BJ (cell line): ENCODE measurements at places on chromosomes 7 and 10.

DNA sequence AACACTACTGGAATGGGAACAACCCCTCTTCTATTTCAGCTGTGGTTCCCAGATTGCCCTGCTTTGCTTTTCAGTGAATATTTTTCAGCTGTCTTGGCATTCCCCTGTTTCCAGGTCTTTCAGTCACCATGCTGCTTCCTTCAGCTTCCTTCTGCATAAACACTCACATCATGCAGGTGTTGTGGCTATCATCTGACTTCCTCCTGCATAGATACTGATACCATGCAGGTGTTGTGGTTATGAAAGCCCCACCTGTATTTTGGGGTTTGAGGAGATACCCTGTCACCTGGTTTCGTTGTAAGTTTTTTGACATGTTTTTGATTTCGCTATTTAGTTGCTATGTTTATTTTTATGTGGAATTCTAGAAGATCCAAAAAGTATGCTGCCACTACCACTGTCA, 71.5 kb downstream of the SLC35B4 start:
- no peak for DNase-seq

DNA sequence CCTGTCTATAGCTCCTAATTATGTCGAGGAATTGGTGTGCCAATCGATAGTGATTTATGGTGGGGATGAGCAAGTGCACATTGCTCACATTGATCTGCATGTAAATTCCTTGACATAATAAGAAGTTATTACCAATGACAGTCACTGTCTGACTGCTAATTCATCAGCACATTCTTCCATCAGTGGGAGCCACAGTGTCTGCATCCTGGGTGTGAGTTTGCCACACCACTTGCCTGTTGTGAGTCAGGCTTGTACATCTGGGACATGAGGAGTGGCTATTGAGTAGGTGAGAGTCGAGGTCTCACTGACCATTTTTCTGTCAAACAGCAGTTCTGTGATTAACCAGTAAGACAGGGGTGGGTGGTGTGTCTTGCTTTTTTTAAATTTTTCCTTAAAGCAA, 263.4 kb downstream of the LRMDA start:
- no peak for DNase-seq

DNA sequence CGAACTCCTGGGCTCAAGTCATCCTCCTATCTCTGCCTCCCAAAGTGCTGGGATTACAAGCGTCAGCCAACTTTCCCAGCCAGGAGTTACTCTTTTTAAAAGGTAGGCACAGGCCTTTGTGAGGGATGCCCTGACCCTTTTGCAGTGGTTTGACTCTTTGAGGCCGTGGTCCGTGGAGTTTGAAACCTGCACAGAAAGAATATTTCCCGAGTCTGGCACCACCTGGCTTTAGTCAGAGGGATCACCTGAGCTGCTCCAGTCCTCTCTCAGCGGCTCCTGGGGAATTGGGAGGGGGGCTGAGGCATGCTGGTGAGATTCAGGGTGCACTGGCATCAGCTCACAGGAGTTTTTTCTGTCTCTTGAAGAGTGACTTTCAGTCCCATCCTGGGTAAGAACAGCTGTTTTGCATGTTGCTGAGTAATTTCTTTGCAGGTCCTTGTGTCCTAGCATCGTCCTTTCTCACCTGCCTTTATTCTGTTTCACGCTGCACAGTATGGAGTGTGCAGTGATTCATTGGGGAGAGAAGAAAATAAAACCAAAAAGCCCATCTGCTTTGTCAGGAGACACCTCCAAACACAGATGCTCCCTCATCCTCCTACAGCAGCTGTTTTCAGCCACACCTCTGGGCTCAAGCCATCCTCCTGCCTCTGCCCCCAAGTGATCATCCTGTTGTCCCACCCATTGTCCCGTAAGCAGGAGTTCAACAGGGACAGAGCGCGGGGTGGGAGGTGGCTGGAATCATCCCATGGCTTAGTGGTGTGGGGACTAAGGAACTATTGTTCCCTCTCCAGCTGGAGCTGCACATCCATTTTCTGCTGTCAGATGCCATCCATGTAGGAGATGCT, 284.7 kb downstream of the CAMK1D start:
- DNase-seq: no peak

DNA sequence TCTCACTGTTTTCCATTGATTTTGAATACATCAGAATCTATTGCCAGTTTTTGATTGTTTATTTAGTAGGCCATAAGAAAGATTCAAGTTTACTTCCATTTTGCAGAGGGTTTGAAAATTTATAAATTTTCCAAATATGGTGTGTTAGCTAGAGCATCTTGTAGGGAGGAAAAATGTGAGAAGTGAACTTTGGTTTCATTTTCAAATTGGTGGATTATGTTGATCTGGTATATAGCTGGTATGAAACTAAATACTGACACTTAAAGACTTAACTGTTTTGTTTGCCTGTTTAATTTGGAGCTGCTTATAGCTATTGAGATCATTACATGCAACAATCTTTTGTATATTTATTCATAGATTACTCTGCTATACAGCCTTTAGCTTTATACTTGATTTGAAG, 108.1 kb downstream of the ADAM22 start:
- no peak for DNase-seq

- no peak for DNase-seq
Measured at GRCh38 chr10:27844223-27844622, 98.6 kb upstream of the MKX start.

GRCh38 chr10:76202777-76203176, 771.4 kb downstream of the LRMDA start:
- peak; percentile 61 for DNase-seq

DNA sequence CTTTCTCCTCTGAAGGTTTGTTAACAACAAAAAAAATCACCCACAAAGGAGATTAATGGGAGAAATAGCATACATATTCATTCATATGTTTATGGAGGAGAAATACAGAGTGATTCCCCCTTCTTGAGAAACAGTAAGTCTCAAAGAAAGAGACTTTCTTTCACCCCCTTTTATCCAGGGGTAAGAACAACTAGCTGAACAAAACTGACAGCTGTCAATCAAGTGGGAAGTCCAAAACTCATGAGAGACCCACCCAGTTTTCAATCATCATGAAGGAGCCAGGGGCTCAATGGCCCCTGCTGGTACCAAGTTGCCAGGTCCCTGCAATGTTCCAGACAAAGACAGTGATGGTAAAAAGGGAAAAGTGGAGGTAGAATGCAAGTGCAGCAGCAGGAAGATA, 1.9 kb upstream of the CYP3A43 start:
- DNase-seq: no peak

DNA sequence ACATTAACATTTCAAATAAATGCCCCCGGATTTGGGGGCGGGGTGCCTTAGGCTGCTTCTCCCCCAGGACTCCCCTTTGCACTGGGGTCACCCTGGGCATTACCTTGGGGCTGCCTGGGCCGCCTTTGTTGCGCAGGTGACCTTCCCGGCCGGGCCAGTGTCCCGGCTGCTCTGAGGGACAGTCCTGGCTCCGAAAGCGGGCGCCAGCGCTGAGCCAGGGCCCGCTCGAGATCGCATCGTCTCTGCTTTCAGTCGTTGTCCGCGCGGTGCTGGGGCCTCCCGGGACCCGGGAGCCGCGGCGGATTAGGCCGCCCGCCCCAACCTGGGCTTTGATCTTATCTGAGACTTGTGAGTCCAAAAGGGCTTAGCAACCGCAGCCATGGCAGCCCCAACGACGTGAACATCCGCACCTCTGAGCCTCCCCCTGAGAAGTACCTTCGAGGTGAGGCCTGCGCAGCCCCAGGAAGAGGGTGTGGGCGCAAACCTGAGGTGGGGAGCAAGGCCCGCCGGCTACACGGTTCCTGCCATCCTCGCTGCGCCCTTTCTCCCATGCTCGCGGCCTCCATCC, 14.8 kb upstream of the WAPL start:
- DNase-seq: no peak

- no peak for DNase-seq
Measured at GRCh38 chr7:40499718-40500117, 364.9 kb downstream of the SUGCT start.

DNA sequence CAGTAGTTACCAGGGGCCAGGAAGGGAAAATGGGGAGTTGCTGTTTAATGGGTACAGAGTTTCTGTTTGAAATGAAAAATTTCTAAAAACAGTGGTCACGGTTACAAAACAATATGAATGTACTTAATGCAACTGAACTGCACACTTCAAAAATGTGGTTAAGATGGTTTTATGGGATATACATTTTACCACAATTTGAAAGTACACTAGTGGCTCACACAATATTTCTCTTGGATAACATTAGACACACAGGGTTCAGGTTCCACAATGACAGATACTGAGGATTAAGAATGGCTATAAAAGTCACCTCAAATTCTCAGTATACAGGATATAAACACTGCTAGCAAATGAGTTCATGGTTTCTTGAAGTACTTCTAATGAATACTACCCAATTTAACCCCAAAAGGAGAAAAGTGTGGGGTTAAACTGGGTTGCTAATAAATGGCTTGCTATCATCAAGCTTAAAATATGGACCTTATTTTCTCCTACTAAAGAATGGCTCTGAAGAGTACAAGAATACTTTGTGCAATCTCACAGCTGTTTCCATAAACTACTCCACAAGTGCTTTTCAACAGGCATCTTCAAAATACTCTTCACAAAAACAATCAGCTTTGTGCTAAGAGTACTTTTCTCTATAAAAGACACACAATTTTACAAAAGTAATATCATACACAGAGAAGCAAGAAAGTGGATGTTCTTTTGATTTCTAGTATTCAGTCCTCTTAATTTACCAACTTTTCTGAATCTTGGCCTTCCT, 92.9 kb downstream of the SRPK2 start:
- DNase-seq: no peak

GRCh38 chr7:132154695-132155471, 421.4 kb downstream of the PLXNA4 start:
- DNase-seq: no peak

GRCh38 chr10:5551531-5552375, 27.0 kb downstream of the CALML3 start:
- DNase-seq: no peak

GRCh38 chr7:87152897-87153641, 816 bp downstream of the DMTF1 start:
- no peak for DNase-seq

GRCh38 chr10:4266416-4267085, 481.5 kb upstream of the KLF6 start:
- no peak for DNase-seq

DNA sequence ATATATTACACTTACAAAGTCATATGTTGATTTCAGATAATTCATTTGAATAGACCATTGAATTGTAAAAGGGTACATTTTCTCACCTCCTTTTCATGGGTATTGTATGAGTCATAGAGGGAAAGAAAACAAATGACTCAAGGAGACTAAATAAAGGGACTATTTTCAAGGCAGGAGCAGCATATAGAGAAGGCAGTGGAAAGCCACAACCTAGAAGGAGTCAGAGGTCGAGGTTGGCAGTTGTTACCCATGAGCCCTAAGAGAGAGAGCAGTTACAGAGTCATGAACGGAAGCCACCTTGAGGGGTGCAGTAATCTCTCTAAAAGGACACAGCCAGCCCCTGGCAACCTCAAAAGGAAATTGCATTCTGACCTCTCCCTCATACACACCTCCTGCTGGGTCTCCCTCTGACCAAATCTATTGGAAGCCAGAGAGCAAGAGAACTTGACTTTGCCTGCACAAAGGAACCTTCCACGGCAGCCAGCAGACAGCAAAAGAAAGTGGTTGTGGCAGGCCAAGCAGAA, 137.9 kb downstream of the GRM8 start:
- no peak for DNase-seq

- DNase-seq: no peak
Measured at GRCh38 chr10:68633816-68634466, 73.8 kb downstream of the TET1 start.

GRCh38 chr10:404346-404745, 269.1 kb downstream of the ZMYND11 start:
- DNase-seq: peak; percentile 80

DNA sequence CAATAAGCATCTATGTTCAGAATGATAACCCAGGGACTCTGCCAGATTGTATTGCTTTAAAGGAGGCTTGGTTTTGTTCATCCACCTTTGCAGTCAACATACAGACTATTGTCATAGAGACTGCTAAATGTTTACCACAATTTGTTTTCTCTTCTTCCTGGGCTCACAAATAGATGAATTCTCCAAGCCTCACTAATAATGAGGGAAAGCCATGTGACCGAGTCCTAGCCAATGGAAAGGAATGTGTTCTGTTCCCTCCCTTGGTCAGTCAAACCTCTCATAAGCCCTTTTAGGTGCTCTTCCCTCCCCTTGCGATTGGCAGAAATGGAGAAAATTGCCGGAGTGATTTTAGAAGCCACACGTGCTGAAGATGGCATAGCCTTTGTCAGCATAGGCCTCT, 136.9 kb downstream of the RTKN2 start:
- no peak for DNase-seq

GRCh38 chr7:142104550-142105527, 6.7 kb upstream of the MGAM2 start:
- DNase-seq: no peak

DNA sequence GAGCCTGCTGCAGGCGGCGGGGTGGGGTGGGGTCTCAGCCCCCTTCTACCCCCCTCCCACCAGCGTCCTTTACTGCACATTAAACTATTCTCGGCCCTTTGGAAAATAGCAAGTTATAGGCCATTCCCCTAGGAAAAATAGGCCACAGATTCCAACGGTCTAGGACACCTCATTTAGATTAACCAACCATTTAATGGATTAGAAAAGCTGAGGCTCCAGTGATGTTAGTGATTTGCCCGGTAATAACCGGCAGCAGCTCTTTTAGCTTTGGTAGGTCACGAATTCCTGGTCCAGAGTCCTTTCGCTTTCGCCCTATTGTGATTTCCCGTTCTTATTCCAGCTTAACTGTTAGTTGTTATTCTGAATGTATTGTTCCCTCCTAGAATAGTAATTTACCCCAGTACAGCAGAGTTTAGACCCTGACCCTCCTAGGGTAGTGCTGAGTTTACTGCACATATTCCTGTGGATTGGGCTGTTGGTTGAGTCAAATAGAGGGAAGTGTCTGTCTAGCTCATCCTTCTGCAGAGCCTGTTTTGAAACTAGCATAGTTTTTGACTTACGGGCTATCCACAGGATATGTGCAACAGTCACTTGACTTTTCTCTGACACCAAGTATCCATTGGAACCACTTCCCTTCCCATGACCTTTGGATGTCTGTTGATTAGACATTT, 754 bp downstream of the GSTO1 start:
- peak; percentile 63 for DNase-seq

GRCh38 chr10:29670761-29671160, 36.0 kb upstream of the SVIL start:
- DNase-seq: no peak

GRCh38 chr7:71422104-71422503, 290.2 kb downstream of the GALNT17 start:
- no peak for DNase-seq

DNA sequence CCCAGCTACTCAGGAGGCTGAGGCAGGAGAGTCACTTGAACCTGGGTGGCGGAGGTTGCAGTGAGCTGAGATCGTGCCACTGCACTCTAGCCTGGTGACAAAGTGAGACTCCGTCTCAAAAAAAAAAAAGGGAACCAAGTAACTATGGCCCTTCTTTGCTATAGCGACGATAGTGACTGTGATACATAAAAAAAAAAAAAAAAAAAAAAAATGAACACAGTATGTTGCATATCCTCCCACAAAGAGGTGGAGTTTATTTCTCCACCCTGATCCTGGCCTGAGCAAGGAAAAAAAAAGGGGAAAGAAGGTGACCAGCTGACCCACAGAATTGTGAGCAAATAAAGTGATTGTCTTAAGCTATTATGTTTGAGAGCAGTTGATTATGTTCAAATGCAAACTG, 42.3 kb upstream of the STEAP1B start:
- no peak for DNase-seq
